ENCODE measurements at places on chromosomes 12 and 14. TPM values are rescaled to one million over a fixed set of nuclear protein-coding genes. Genes with fewer than 3 reads are reported as not detected.

DNA sequence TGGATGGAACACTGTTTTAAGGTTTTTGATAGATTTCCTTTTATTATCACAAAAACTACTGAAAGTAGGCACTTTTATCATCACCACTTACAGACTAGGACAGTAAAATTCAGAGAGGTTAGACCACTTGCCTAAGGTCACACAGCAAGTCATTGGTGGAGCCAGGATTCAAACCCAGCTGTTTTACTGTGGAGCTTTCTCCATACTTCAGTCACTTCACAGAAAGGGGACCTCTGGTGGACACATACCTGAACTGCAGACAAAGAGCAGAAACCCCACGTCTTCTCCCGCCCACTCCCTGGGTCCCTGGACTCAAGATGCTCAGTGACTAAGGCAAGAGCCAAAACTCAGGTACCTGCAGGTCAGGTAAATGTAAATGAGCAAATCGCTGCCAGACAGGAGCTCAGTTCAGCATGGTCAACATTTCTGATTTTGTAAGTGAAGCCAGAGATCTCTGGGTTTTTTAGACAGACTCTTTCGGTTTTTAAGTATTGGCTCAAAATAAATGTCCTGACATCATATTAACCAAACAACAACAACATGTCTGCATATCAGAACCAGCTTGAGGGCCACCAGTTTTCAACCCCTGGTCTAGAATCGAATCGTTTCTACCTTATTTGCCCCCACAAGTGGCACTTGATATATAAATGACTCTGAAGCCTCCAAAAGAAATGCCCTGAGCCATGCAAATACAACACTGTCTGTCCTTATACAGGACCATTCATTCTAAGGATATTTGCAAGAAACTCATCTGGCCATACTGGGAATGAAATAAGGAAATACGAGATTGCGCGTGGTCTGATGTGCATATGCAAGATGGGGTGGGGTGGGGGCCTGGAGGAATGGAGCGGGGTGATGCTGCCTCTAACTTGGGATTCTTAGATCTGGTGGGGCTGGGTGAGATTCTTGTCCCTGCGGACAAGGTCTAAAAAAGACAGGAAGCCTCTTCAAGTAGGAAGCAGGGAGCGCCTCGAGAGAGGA, 110.9 kb downstream of the KSR2 start:
- no peak for DNase-seq

GRCh38 chr12:107593713-107594381, 91.8 kb upstream of the PWP1 start:
- DNase-seq = no peak

- DNase-seq = no peak
Observed at GRCh38 chr14:99983251-99984015, 81.8 kb upstream of the EVL start.

GRCh38 chr14:34714320-34715126, at the start of gene CFL2:
TSS of gene CFL2 (minus strand) at chr14:34714593. CDS start at chr14:34714540, 53 bp downstream.
- peak; percentile 86 for DNase-seq

DNA sequence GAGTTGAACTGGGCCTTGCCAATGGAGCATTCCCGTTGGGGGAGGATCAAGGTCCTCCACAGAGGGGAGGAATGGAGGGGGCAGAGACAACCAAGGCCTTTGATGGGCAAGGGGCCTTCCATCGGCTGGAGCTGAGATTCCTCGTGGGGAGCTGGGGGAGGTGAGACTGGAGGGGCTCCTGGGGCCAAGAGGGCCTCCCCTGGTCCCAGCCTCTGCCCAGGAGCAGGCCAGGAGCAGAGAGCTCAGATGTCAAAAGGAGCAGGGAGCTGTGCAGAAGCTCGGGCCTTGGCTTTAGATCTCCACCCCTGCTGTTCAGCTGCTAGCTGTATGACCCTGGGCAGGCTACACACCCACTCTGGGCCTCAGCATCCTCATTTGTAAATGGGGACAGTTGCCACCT, 24.0 kb downstream of the TMEM63C start:
- no peak for DNase-seq

- no peak for DNase-seq
Observed at GRCh38 chr12:1369460-1369859, 224.9 kb downstream of the FBXL14 start.

DNA sequence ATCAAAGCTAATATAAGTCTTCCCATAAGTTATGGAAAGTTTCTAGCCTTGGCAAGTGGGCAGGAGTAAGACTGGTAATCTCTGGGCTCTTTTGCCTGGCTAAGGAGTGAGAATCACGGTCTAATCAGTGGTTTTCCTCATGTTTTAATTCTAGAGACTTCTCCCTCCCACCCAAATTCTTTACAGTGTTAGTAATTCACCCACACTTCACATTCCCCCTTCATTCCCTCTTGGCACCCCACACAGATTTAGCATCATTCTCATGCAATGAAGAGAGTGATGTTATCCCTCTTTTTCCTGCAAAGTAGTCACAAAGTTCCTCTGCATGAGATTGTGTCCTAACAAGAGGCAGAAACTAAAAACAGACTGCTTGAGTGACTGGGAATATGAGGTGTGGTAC, 28.6 kb upstream of the CACNA2D4 start:
- no peak for DNase-seq

- no peak for DNase-seq
Observed at GRCh38 chr12:109239179-109239578, 69.9 kb downstream of the FOXN4 start.

- DNase-seq = no peak
Observed at GRCh38 chr14:68607081-68607866, 185.6 kb downstream of the ZFP36L1 start.

DNA sequence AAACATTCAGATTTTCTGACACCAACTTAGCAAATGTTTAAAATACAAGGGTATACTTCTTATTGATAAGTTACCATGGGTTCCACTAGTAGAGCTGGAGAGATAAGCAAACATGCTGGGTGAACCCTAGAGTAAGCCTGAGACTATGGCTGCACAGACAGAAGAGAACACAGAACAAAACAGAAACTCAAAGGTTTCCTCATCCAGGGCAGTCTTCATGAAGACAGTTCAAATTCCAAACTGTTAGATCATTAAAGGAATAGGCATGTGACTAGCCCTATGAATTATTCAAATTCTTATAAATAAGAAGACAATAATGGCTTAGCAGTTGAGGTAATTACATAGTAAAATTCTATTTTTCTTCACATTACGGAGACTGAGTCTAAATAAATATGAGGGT, 28.1 kb downstream of the BTBD7 start:
- no peak for DNase-seq

DNA sequence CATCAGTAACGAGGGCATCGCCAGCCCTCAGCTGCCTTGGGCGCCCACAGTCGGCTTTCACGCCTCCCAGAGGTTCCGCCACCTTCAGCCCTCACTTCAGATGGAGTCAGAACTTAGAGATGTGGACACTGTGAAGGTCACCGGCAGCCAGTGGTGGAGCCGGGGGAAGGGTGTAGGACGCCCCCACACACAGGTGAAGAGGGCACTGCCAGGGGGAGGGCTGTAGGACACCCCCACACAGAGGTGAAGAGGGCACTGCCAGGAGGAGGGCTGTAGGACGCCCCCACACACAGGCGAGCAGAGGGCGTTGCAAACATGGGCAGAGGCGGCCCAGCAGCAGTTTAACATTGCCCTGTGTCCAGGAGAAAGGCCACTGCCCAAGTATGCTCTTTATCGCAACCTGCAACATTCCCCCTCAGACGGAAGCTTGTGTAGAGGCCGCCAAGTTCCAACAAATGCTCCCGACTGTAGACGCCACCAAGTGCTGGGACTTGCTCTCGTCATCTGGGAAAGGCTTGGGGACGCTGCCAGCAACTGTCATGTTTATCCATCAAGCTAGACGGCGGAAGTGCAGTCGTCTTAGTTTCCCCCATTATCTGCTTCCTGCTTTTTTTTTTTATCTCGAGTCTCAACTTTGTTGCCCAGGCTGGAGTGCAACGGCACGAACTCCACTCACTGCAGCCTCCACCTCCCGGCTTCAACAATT, 4.9 kb upstream of the ANKLE2 start:
- DNase-seq = peak; percentile 89

- DNase-seq = no peak
Observed at GRCh38 chr12:49546481-49546880, 7.7 kb downstream of the KCNH3 start.

GRCh38 chr12:109777544-109777943, 55.7 kb downstream of the TRPV4 start:
- DNase-seq = no peak

The LIN52 gene
- 8.1 TPM for total RNA-seq
